ENCODE measurements at places on chromosomes 13 and 19.

- DNase-seq: no peak
Observed at GRCh38 chr19:44255705-44256411, 3.8 kb upstream of the ZNF233 start.

GRCh38 chr13:109403012-109403421 lies 383.4 kb downstream of the IRS2 start:
- no peak for DNase-seq

DNA sequence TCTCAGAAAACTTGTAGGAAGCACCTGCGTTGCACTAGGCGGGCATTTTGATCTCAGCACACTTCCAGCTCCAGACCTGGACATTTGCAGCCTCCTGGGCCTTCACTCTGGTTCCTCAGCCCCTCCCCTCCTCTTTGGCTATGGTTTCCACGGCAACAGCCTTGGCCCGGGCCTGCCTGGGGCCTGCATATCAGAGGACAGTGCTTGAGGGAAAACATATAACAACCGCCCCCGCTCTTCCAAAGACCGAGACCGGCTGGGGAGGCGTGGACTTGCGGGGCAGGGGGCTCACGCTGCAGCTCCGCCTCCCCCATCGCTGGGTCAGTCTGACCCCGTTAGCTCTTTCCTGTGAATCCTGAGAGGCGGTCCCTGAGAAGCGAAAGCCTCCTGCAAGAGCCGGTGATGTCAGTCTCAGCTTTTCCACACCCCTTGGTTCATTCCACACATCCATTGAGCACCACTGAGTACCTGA lies 125.7 kb upstream of the PEG3 start:
- no peak for DNase-seq

DNA sequence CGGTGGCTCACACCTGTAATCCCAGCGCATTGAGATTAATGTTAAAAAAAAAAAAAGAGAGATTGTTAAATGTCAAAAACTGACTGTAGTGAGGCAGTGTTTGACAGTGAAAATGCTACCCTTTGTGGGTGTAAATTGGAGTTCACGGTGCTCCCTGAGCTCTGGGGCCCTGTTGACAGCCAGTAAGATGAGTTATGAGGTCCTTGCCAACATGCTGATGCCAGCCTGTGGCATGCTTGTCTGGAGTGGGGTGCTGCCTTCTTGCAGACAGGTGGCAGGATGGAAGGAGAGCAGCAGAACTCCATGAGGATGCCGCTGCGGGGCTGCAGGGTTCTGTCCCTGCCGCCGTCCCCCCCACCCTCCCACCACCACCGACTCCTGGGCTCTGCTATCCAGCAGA lies 25.9 kb downstream of the PRAM1 start:
- no peak for DNase-seq

DNA sequence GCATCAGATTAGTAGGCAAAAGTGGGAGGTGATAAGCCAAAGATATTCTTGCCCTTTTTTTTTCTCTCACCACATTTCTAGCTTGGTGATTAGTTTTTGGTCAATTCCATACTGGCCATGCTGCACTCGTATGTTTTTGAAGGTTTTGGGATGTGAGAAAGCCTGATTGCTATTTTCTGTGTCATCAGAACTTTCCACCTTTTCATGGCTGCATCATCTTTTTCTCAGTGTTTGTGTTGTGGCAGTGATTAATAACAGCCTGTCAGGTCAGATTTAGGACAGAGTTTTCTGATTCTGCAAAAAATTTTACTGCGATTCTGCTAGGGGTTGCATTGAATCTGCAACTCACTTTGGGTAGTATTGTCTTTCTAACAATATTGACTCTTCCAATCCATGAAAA lies 32.9 kb downstream of the PSG1 start:
- no peak for DNase-seq

DNA sequence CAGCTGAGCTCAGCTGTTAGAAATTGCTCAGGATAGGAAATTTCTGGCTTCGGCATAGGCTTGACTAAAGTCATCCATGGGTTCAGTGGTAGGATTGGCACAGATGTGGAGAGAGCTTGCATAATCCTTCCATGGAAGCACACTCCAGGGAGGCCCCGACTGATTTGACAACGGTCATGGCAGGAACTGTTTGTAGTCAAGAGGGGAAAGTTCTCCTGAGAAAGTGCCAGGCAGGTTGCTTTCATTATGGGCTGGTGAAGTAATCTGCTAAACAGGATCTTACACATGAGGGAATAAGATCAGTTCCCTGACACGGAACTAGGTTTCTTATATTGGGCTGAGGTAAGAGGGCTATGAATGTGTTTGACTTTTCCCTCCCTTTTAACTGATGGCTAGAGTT lies 120.1 kb downstream of the RGCC start:
- peak; percentile 36 for DNase-seq
